ENCODE measurements at places on chromosomes 6 and 20. TPM values are rescaled to one million over a fixed set of nuclear protein-coding genes. Genes with fewer than 3 reads are reported as not detected.

The SSTR4 gene
- polyA plus RNA-seq, result not detected

The FILIP1 gene
- polyA plus RNA-seq, result not detected

The PRR18 gene
- not detected for polyA plus RNA-seq

The BPIFB4 gene
- not detected for polyA plus RNA-seq

The HSPA12B gene
- not detected for polyA plus RNA-seq

The DPPA5 gene
- not detected for polyA plus RNA-seq

The JPH2 gene
- not detected for polyA plus RNA-seq

The SAPCD1 gene
- not detected for polyA plus RNA-seq

The CD93 gene
- polyA plus RNA-seq, result not detected

The EPB41L2 gene
- polyA plus RNA-seq, result 10.9 TPM

The CNBD2 gene
- polyA plus RNA-seq, result 16.0 TPM

The TFAP2D gene
- polyA plus RNA-seq, result not detected

The LAMP5 gene
- polyA plus RNA-seq, result not detected

The TFAP2C gene
- polyA plus RNA-seq, result not detected

The DNAH8 gene
- polyA plus RNA-seq, result not detected

The SRSF12 gene
- polyA plus RNA-seq, result 0.06 TPM

The KCNQ2 gene
- polyA plus RNA-seq, result not detected

The OR12D3 gene
- polyA plus RNA-seq, result not detected

The AGPAT4 gene
- polyA plus RNA-seq, result 1.4 TPM

The CLPSL1 gene
- polyA plus RNA-seq, result not detected

Measured in naive B cell (primary cell).